Progenitor cell of endocrine pancreas (in vitro differentiated cells): ENCODE measurements at places on chromosomes 3 and 15. TPM values are rescaled to one million over a fixed set of nuclear protein-coding genes. Genes with fewer than 3 reads are reported as not detected.

A4GNT gene
- 3.1 and 3.4 TPM in 2 replicates for total RNA-seq

GRCh38 chr3:60552581-60552980 is 698.7 kb downstream of the FHIT start:
- no peak for DNase-seq

- DNase-seq = no peak
Measured at GRCh38 chr15:65189102-65189740, 4.1 kb upstream of the CLPX start.

DNA sequence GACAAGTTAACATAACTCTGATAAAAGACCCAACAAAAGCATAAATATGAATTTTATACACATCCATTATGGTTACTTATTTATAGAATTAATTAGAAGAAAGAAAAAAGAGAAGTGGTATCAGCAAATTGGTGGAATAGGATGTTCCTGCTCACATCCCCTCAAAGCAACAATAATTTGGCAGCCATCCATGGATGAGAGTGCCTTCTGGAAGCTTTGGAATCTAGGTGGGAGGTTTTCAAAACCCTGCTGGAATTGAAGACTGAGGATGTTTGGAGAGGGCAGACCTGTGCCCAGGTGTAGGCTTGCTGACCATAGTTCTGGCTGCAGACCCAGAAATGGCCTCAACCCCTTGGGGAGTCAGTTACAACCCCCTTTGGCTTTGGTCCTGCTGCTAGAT is 91.2 kb downstream of the EDEM1 start:
- no peak for DNase-seq

GRCh38 chr3:116474801-116475200 is 29.5 kb upstream of the LSAMP start:
- no peak for DNase-seq
